ENCODE measurements at places on chromosomes 4 and X.

DNA sequence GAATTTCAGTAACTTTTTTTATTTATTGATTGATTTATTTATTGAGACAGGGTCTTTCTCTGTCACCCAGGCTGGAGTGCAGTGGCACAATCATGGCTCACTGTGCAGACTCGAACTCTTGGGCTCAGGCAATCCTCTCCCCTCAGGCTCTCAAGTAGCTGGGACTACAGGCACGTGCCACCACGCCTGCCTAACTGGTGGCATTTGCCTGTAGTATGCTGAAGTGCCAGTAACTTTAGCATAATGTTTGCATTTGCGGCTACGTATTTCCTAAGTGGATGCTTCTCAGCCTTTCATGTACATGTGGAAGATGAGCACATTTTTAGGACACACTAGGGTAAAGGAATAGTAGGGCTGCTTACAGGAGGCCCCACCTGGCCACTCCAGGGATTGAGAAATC is 45.3 kb upstream of the ATXN3L start:
- DNase-seq = no peak

DNA sequence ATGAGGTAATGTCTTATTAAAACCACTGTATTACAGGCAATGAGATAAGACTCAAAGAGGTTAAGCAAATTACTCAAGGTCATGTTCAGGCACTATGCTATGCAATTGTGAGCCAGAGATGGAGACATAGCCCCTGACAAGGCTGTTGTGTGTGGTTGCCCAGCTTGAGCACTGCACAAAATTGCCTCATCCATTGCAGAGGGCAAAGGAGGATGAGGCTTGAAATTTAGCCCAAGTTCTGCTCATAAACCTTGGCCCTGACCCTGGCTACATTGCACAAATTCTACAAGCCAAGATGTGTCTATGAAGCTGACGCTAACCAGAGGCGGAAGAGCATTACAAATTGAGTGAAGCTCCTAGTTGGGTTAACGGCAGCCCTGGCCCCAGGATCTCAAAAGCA is 65.6 kb upstream of the PGM2 start:
- DNase-seq = no peak

DNA sequence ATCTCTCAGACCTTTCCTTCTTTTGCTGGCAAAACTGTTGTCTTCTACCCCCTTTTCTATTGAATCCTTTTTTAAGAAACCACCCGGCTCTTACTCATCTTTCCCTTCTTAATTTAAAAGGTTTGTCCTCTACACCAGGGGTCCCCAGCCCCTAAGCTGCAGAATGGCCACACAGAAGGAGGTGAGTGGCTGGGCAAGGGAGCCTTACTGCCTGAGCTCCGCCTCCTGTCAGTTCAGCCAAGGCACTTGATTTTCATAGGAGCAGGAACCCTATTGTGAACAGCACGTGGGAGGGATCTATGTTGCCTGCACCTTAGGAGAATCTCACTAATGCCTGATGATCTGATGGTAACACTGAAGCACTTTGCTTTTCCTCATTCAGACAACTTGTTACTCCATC is 726.3 kb upstream of the INTU start:
- no peak for DNase-seq

DNA sequence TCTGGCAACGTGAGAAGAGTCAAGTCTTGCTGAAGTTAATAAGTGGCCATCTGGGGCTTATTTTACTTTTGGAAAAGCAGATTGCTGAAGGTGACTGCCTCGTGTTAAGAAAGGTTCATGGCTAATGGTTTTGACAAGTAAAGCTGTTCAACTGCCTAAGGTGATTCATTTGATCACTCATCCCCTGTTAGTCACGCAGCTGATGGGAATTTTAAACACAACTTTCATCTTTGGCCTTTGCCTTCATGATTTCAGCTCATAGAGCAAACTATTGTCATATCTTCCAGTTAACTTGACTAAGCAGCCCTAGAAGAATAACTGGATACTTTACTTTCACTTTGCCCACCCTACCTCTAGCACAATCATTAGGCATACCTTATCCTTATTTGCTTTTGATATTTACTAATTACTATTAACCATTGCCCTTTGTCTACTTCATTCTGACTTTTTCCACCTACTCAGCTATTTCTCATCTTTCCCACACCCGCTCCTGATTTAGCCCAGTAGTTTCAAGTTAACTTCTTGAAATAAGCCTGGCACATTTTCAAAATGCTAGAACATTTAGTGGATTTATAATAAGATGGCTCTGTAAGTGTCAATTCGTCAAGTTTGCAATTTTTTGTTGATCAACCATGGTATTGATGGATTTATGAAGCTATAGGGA is 170.6 kb upstream of the S100G start:
- no peak for DNase-seq

GRCh38 chr4:184310881-184311709 is 93.4 kb upstream of the ENPP6 start:
- DNase-seq = no peak

GRCh38 chr4:152195888-152196287 is 340.0 kb downstream of the FBXW7 start:
- no peak for DNase-seq

GRCh38 chr4:625631-626161 is 323 bp downstream of the PDE6B start:
- no peak for DNase-seq

GRCh38 chr4:76035141-76035540 is 729 bp downstream of the CXCL11 start:
- no peak for DNase-seq

GRCh38 chrX:112760697-112761096 is 79.9 kb downstream of the AMOT start:
- no peak for DNase-seq

- DNase-seq = no peak
These were observed 24.6 kb downstream of the UNC5C start for GRCh38 chr4:95524184-95524583.

- peak; percentile 10 for DNase-seq
These were observed 24.3 kb upstream of the HGFAC start for GRCh38 chr4:3417448-3417847.

DNA sequence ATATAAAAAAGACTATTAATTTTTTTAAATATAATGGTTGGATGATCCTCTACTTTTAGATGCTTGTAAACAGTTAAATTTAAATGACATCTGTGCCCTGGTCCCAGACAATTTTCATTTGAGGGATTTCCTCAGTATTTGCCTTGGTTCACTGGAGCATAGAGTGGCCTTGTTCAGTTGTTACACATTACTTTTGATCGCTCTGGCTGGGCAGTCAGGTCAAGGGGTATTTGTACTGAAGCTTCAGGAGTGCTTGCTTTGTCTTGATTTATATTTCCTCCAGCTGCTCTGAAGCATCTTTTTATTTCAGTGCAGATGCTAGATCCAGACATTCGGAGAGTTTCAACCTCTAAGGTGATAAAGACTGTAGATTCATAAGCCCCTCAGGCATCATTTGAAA is 50.0 kb downstream of the COMMD8 start:
- DNase-seq = no peak

DNA sequence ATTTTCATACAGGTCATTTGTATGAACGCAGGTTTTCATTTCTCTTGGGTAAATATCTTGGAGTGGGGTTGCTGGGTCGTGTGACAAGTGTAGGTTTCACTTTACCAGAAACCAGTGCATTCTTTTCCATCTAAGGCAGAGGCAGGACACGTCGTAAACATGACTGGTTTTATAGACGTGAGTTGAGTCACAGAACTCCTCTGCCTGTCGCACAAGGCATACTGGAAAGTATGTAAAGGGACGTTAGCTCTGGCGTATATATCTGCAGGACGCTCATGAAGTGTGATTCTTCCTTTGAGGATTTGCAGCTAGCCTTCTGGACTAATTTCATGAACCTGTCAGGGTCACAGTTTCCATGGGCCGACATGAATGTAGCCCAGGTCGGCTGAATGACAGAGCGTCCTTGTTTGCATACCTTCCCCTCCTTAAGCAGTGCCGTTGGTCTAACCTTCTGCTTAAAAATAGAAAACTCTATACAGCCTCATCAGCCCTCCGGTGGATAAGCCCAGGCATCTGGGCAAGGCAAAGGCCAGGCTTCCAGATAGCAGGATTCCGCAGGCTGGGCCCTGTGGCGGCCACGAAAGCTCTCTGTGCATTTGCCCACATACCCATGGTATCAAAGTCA is 106.0 kb downstream of the GPR143 start:
- DNase-seq = no peak

GRCh38 chr4:34046580-34046979 is 2197.7 kb downstream of the ARAP2 start:
- DNase-seq = no peak

GRCh38 chr4:177163532-177163931 is 146.1 kb upstream of the NEIL3 start:
- DNase-seq = no peak

GRCh38 chr4:161663844-161664243 is 500.0 kb downstream of the FSTL5 start:
- no peak for DNase-seq

DNA sequence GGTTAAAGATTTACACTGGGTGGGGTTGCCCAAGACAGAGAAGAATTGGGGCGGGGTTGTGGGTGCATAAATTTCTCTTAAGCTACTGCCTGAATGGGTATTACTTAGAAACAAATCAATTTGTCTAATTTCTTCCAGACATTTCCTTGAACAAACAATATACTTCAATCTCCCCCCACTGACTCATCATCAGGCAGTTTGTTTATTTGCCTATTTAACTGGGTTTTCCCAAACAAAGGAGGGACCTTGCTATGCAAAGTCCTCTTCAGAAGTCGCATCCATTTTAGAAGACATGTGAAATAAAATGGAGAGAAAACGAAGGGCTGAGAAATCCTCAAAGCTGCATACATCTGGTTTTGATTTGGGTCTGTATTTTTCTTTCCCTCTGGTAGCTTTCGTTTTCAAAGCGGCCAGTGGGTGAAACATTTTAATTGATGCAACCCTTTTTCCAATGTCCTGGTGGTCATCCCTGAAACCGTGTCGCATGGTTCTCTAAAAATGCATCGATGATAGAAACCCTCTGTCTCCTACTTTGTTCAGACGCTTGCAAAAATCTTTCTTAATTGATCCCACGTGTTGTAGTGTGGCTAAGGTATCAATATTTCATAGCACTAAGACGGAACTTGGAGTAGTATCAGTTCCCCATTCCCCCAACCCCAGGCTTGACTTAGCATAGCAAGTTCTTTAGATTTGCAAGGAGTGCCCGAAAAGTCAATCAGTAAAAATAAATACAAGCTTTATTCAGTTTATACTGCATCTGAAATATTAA is 115.1 kb upstream of the MXRA5 start:
- no peak for DNase-seq

GRCh38 chr4:100189820-100190642 is at the start of gene DDIT4L:
DDIT4L (minus strand) TSS chr4:100190468; CDS start chr4:100189983, 485 bp downstream.
- peak; percentile 76 for DNase-seq

DNA sequence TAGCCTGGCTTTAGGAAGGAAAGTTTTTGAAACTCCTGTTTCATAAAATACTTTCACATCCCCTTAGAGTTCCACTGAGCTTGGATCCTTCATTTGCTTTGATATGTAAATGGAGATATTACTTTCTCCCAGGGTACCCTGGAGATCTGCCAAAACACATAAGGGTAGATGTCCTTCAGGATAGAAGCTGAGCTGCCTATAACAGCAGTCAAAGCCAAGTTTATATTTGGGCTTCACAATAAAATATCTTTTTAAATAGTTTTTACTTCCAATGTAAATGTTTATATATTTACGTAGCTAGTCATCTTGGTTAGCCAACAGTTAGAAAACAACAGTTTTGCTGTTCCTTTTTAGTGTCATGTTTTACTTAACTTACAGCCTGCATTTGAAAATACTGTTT is 742.3 kb upstream of the POU3F4 start:
- DNase-seq = no peak

DNA sequence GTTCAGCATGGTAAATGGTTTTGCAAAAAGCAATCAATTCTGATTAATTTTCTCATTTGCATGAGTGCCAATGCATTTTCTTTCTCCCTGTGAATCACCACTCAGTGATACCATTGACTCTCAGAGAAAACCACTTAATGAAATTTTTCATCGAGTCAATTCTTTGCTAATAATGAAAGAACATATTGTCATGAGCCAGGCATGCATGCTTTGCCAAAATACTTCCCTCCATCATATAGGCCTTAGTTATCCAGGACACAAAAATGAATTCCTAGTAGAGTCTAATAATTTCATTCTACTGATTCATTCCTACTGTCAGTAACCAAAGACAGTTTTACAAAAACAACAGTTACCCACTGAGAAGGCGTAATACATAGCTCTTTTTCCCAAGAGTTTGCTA is 680.0 kb downstream of the TRIML1 start:
- DNase-seq = no peak

DNA sequence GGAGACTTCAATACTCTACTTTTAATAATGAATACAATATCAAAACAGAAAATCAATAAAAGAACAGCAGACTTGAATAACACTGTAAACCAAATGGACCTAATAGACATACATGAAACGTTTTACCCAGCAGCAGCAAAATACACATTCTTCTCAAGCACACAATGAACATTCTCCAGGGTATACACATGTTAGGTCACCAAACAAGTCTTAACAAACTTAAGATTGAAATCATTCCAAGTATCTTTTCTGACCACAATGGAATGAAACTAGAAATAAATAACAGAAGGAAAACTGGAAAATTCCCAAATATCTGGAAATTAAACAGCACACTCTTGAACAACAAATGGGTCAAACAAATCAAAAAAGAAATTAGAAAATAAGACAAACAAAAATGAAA is 145.0 kb upstream of the CT83 start:
- DNase-seq = no peak

- no peak for DNase-seq
These were observed 28.6 kb upstream of the TAF9B start for GRCh38 chrX:78168065-78168464.

All from right hindlimb (tissue), 1 donor.